ENCODE measurements at places on chromosomes 1 and 21.

- no peak for DNase-seq
Observed at GRCh38 chr21:34715518-34715917, 46.7 kb downstream of the CLIC6 start.

- DNase-seq, result no peak
Observed at GRCh38 chr1:1310109-1310385, 1.6 kb downstream of the PUSL1 start.

GRCh38 chr21:26471099-26471471 is 102.0 kb downstream of the CYYR1 start:
- DNase-seq, result no peak

DNA sequence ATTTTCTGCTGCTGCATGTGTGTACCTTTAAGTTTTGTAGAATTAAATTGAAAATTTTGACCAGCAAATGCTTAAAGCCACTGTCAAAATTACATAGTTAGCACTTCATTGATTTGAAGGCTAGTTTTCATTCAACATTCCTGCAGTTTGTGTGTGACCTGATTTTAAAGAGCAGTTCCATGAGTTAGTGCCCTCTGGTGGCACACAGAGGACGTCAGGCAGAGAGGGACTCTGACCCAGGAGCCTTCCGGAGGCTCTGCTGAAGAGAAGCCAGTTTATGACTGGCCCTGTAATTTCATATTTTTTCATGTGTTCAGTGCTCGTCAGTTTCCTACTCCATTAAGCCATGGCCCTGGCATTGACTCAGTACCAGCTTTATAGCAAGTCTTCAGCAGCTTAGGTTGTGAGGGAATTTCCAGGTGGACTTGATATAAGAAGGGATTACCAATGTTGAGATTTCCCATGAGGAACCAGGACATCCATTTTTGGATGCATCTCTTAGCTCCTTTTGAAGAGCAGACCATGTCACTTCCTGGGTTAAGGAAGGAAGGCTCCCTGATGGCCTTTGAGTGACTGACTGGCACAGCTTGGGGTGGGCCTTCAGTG is 104.7 kb downstream of the CAMTA1 start:
- peak; percentile 59 for DNase-seq

DNA sequence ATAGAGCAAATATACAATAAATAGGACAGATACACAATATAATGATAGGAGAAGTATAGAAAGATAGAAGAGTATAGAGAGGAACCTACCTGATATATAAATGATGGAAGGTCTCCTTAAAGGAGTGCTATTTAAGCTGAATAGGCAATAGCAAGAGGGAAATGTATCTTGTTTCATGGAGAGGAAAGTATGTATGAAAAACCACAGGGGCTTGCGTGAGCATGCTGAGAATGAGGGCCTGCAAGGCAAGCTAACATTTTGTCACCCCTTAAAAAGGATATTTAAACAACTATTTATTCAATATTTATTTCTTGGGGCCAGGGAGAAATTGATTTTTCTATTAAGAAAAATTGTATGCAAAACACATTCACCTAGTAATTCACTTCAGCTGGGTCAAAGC is 150.9 kb upstream of the ZRANB2 start:
- DNase-seq, result no peak

DNA sequence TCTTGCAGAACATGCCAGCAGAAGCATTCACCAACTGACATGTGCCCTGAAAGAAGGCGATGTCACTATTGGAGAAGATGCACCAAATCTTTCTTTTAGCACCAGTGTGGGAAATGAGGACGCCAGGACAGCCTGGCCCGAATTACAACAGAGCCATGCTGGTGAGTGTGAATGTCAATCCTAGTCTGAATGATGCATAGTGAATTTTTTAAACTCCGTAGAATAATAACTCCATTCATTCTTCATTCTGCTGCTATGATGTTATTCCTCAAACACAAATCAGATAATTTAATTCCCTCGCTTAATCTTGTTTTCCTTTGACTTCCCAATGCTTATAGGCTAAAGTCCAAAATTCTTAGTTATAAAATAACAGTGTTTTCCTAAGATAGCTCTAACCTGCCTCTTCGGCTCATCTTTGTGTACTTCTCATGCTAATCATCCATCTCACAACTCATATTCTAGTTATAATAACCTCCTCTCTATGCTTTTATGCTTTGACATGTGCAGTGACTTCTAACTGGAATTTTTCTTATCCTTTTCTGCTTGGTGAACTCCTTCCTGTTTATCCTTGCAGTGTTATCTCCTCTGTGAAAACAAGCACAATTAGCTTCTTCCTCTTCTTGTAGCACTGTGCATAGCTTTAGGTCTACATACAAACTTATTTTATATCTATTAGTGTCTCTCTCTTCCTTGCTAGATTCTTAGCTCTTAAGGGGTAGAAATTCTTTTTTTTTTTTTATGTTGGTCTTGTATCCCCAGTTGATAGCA is 14.4 kb downstream of the SDCCAG8 start:
- no peak for DNase-seq

GRCh38 chr1:24278726-24279125 is 40.4 kb upstream of the GRHL3 start:
- DNase-seq, result no peak

DNA sequence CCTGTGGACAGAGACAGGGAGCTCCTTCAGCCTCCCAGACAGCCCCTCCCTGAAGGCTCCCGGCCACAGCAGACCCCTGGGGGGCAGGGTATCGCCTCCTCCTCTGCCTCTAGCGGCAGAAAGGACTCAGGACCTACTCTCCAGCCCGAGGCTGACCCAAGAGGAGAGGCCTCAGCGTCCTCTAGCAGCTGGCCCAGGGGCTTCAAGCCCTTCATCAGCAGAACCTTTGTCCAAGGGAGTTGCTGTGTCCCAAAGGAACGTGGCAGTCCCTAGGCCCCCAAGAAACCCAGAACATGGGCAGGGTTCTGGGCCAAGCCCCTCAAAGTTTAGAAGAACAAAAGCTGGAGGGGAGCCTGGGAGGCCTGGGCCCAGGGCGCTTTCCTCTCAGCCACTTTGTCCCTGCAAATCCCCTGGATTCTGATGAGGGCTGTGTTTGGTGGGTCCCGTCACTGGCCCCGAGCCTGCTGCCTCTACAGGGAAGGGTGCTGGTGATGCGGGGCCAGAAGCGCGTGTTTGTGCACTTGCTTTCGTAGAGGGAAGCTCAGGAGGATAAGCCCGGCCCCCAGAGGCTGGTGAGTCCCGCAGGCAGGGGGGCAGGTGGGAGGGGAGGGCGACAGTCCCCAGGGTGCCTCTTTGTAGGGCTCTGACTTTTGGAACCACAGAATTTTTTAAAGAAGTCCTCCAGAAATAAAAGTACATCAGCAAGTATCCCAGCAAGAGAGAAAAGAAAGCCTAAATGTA is 13.3 kb downstream of the ITGB2 start:
- no peak for DNase-seq

All from Caco-2 (cell line).